Left colon (tissue), 2 donors: ENCODE measurements at places on chromosomes 7 and 10.

DNA sequence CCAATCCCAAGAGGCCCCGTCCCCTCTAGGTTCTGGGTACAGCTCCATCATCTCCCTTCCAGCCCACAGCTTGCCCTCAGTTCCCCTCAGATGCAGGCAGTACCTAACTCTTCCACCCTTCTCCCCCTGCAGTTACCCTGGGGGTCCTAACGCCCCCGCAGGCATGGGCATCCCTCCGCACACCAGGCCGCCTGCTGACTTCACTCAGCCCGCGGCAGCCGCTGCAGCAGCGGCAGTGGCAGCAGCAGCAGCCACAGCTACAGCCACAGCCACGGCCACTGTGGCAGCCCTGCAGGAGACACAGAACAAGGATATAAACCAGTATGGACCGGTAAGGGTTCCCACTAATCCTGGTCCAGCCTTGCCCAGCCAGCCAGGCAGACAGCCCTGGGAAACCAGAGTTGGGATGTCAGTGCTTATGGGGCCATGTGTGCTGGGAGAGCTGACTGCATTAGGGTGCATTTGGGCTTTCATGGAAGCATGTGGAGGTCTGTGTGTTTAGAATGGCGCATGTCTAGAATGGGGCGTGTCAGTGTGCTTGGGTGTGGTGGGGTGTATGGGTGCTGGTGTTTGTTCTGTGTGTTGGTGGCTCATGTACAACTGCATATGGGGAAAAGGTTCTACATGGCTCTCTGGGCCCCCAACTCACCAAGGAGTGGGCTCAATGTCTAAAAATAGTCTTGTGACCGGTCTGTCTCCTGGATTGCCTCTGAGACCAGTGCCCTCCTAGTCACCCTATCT, 55.1 kb upstream of the PPIF start:
- DNase-seq: no peak

DNA sequence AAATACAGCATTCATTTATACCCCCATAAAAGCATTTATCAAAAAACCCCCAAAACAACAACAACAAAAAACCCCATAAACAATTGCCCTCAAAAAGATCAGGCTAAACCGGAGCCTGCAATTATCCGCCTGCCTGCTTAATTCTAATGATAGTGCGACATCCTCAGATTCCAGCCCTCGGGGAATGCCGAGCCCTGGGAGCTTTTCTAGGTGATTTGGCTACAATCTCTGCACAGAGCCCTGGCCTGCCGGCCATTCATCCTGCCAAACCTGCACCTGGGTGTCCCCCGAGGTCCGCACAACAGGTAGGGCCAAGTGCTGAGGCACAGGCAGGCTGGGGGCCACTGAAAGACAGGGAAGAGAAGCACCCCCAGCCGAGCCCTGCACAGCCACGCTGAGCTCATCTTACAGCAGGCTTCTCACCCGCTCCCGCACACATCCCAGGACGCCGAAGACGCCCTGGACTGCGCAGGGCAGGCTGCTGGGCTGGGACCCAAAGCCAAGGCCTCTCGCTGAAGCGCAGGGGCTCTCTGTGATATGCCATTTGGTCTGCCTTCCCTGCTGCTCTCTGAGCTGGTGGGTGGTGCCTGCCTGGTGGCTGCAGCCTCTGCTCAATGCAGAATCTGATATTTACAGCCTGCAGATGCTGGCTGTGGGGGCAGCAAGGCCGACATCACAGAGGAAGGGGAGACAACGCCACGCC, 57.5 kb downstream of the CAMK2B start:
- no peak for DNase-seq

DNA sequence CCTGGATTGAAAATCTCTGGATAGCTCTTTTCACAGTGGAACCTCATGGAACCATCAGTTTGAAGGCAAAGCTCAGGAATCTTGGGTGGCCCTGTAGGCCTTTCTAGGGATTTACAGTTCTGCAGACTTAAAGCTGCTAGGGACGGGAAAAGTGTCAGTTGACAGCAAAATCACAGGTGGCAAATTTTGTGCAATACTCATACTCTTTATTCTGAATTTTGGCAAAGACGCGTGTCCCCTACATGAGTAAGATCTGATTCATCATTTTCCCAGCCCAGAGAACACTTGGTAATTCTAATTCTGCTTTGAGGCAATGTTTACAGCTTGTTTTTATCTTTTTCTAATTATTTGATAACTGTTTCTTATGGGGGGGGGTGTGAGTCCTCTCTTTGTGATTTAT, 3.6 kb downstream of the LRRC17 start:
- no peak for DNase-seq

DNA sequence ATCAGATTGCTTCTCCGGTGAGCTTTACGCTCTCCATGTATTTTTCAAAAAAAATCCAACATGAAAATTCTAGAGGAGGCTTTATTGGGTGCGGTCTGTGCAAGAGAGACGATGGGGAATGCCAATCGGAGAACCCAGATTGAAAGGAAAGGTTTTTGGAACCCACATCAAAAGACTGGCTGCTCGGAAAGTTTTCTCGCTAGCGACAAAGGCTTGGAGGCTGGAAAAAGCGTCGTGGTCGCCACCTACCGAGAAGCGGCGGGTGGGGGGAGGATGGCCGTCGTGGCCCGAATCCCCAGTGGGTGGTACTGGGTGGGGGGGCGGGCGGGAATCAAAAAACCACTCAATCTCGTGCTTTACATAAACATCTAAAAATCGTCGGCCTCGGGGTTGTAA, 1.1 kb upstream of the GTF2I start:
- peak; percentile 58 for DNase-seq

GRCh38 chr7:2651847-2652735, 20.3 kb downstream of the TTYH3 start:
- DNase-seq: no peak
